Fibroblast of pulmonary artery (primary cell): ENCODE measurements at places on chromosomes 11 and 22.
A peak's percentile ranks its signal among the peaks of the same experiment; 100 is the strongest.

DNA sequence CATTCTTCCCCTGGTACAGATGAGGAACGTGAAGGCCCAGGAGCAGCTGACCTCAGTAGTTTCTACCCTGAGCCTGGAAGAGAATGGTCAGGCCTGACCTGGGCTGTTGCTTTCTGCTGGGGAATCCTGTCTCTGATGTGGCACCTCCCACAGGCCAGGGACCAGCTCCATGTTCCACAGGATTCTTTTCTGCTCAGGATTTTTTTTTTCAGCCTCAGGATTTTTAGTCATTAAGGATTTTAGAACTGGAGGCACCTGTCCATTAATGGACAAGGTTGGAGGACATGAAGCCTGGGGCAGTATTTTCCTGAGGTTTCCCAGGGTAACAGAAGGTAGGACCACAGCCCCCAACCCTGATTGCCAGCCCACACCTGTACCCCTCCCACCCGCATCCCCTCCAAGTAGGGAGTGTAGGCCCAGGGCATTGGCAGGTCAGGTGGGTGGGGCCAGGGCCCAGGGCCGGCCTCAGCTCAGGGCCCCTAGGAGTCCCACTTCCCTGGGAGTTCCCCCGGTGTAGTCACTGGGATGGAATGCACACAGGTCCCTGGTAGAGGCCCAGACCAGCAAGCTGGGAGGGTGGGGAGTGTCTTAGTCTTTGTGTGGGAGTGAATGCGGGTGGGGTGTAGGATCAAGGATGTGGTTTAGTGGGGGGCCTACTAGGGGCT lies 16.1 kb downstream of the BIK start:
- DNase-seq, result peak; percentile 78

GRCh38 chr22:17780741-17781318 lies 6.6 kb upstream of the BID start:
- no peak for DNase-seq

DNA sequence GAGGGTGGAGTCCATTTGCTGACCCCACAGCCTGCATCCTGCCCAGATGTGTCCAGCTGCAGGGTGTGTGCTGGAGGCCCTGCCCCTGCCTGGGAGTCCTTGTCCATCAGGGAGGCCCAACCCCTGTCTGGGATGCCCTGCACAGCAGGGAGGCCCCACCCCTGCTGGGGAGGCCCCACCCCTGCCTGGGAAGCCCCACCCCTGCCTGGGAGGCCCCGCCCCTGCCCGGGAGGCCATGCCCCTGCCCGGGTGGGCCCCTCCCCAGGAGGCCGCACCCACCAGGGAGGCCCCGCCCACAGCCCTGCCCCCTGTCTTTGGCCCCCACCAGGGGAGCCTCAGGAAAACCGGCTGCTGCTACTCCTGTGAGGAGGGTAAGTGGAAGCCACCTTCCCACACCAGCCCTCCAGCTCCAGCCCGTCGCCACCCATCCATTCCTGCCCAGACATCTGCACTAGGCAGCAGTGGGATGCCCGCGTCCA lies 37.2 kb downstream of the MUC5B start:
- DNase-seq, result peak; percentile 14

- no peak for DNase-seq
Measured at GRCh38 chr11:113392236-113392921, 4.8 kb downstream of the ANKK1 start.

DNA sequence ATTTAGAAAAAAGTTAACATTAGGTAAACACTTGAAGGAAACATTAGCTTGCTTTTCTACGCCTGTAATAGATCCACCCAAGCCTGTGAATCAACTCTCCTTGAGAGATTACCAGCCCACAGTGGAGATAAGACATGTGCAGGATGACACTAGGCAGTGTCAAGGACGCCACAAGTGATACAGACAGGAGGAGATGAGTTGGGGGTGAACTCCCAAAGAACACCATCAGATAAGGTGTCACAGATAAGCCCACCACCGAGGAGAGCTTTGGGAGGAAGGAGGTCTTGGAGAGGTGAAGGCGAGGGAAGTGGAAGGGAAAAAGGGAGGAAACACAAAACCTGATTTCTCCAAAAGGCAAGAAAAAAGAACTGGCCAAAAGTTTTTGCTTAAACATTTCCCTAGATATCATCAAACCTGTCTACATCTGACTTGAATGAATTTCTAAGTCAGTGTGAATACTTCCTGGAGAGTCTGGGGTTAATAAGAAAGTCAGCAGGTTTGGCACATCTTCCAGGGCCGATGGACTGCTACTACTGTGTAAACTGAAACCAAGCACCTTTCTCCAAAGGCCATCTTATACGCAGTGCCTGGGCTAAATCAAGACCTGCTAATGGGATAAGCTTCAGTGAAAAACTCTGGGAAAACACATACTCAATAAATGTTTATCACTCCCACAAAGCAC lies 15.5 kb downstream of the CLTCL1 start:
- no peak for DNase-seq

- no peak for DNase-seq
Measured at GRCh38 chr22:17788528-17789378, 14.5 kb upstream of the BID start.

- DNase-seq, result no peak
Measured at GRCh38 chr11:121091492-121092152, 9.4 kb upstream of the TECTA start.

DNA sequence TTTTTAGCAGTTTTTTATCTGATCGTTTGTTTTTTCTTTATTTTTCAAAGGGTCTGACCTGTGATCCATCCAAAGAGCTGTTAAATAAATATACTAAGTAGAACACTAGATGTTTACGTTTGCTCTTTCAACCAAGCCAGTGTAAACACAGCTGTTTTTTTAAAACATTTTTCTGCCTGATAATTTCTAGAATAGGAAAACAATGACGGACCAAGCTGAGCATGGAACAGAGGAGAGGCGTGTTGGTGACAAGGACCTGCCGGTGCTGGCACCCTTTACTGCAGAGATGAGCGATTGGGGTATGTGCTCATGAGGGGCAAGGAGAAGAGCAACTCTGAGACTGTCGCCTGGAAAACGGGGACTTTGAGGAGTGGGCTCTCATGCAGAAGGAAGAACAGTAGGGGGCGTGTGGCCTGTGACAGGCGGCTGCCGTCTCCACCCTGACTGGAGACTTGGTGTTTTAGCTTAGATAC lies 28.6 kb upstream of the PANX2 start:
- DNase-seq, result no peak

DNA sequence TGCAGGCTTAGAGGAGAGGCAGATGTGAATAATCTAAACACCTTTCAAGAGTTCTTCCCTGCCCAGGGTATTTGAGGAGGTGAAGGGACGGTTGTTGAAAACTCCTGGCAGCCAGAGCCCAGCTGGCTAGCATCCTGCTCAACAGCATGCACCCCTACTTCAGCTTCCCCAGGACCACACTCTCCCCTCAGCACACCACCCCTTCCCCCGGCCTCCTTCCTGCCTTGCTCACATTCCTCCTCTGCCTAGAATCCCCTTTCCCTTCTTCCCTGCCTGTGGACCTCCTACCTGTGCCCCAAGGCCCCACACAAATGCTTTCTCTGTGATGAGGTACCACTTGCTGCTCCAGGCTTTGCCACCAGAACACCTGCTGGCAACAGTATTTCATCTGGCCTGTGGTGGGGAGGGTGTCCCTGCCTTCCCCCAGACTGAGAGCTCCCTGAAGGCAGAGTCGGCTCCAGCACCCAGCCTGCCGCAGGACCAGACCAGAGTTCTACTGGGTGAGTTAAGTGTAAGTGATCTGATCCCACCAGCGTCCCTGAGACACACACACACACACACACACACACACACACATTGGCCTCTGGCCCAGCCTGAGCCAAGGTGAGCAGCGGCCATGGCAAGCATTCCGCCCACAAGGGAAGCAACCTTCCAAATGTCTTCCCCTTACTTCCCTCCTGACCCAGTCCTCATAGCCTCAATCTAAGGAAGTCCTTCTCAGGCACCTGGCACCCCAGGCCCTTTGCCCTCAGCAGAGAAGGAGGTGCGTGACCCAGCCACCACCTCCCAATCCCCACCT lies 79.5 kb downstream of the PDE2A start:
- DNase-seq, result no peak
